ENCODE measurements at places on chromosomes 16 and 17.
A peak's percentile ranks its signal among the peaks of the same experiment; 100 is the strongest.

DNA sequence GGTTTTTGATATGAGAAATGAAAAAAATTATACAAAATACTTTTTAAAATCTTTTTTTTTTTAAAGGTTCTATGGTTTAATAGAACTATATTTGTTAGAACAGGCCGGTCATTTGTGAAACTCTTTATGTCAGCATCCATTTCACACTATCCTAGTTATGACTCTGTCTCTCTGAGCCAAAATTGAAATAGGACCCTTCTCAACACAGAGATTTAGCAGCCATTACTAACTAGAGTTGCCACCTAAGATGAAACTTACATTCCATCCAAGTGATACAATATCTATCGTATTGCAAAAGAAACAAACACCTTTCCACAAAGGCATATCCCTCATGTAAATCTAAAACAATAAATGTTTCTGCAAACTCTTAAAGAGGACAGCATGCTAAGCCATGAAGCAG lies 249.8 kb downstream of the CDH11 start:
- DNase-seq, result no peak

- DNase-seq, result peak; percentile 78
These were observed 8.8 kb downstream of the ZG16B start for GRCh38 chr16:2838928-2839327.

DNA sequence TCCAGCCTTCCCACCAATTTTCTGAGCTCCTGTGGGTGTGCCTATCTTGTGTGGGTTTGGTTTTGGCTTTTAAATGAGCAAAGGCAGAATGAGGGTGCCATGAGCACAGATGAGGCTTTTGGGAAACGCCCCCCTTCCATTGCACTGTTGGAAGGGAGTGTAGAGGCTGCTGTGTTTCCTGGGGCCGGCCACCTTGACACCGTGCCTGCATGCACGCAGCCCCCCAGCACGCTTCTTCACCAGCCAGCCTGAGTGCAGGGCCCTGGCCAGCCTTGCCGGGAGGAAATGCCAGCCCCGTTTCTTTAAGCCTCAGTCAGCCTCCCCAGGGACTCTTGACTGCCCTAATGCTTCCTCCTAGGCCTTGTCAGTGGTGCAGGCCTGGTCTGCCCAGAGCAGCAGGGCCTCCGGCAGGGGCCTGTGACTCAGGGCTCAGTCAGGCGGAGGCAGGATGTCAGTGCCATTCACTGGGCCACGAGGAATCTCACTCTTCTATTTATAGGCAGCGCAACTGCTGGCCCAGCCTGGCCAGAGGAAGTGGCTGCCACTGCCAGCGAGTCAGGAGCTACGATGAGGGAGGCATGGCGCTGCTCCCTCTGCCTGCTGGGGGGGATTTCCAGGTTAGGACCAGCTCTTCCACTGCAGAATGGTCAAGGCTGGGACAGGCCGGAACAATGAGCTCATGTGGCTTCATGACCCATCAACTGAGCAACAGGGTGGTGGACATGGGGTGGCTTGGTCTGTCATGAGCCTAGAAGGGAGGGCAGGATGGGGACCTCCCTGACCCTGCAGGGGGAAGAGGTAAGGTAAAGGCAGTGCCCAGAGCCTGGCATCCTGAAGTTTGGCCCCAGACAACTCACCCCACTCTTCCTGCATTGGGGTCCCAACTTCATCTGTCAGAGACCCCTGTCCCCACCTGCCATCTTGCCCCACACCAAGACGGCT lies 205.2 kb downstream of the RAB11FIP4 start:
- DNase-seq, result peak; percentile 94

DNA sequence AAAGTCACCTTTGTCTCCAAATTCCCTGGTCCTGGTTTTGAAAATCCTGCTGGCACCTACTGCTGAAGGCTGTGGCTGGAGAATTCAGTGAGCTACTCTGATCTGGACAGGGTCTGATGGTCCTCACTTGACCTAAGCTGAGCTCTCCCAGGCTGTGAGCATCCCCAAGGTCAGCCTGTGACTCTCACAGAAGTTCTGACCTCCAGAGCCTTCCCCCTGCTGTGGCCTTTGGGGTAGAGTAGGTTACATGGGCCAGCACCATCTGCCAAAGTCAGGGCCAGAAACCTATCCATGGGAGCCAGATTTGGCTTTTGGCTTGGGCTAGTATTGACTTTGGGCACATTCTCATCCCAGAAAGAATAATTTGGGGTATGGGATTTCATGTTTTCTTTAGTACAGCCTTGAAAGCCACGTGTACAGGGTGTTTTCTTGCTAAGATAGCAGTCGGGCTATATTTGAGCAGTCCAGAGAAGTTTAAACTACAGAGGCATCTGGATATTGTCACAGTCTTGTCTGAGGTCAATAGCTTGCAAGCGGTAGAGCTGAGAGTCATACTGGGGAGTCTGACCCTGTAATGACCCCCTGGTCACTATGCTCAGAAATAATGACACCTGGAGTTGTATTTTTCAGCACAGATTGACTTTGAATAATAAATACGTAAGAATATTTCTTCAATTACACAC lies 6.2 kb upstream of the AGRP start:
- no peak for DNase-seq

GRCh38 chr17:64507413-64507782 lies 621 bp downstream of the CEP95 start:
- peak; percentile 83 for DNase-seq

GRCh38 chr16:47734081-47734857 lies 273.1 kb downstream of the PHKB start:
- DNase-seq, result no peak

DNA sequence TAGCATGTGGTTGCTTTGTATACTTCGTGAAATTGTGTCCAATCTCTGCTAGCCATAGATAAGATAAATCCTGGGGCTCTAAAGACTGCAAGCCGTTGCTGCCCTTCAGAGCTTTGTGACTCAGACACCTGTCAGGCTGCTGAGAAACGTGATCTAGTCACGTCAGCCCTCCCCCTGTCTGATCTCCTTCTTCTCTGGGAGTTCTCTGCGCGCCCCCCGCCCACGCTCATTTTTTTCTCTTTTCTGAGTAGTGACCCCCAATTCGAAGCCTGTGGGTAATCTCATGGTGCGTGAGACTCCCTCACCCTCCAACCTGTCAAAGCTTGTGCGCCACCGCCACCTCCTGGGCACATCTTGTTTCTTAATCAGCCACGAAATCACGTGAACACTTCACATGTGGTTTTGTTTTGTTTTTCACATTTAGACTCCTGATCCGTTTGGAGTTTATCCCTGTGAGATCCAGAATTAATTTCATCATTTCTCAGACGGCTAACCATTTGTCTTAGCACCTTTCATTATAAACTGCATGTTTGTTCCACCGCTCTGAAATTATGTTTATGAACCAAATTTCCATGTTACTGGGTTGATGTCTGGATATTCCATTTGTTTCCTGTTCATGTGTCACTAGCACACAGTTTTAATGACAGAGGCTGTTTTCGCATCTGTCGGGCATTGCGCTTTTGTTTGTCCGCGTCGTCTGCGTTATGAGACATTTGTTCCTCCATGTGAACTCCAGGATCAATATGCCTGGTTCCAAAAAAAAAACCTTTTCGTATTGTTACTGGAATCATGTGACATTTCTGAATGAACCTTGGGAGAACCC lies 977 bp upstream of the ZNF778 start:
- peak; percentile 79 for DNase-seq

- DNase-seq, result no peak
These were observed 36.8 kb upstream of the ZC3H18 start for GRCh38 chr16:88533381-88533917.

DNA sequence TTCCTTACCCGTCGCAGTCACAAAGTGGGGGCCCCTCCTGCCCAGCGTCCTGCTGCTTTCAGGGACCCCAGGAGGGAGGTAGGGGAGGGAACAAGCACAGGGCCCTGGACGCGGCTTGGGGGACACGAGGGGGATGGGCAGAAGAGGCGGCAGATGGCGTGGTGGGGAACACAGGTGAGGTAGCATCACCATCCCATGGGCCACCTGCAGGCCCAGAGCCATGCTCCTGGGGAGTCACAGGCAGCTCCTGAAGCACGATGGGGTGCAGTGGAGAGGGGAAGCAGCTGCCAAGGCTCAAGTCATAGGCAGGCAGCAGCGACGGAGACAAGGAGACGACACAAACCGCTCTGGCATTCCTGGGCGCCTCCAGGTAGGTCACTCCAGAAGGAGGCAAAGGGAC lies 10.8 kb downstream of the UNKL start:
- DNase-seq, result no peak

Data from SK-MEL-5 (cell line).